AG04450 (cell line): ENCODE measurements at places on chromosomes 13 and 19.

- no peak for DNase-seq
These were observed 70.0 kb downstream of the INSR start for GRCh38 chr19:7224209-7224686.

DNA sequence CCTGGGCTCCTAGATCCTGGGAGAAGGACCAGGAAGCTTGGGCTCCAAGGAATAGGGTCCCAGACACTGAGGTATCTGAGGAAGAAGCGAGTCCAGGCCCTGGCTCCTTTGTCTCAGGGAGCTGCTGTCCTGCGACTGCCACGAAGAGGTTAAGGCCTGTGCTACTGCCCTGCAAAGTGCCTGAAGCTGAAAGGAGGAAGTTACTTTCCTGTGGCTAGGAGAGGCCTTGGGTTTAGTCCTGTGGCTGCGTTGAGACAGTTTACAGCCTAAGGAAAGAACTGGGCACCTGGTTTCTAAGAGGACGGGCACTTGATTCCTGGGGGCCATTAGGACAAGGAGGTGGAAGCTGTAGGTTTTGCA lies 2.8 kb downstream of the MYADM start:
- DNase-seq, result no peak

DNA sequence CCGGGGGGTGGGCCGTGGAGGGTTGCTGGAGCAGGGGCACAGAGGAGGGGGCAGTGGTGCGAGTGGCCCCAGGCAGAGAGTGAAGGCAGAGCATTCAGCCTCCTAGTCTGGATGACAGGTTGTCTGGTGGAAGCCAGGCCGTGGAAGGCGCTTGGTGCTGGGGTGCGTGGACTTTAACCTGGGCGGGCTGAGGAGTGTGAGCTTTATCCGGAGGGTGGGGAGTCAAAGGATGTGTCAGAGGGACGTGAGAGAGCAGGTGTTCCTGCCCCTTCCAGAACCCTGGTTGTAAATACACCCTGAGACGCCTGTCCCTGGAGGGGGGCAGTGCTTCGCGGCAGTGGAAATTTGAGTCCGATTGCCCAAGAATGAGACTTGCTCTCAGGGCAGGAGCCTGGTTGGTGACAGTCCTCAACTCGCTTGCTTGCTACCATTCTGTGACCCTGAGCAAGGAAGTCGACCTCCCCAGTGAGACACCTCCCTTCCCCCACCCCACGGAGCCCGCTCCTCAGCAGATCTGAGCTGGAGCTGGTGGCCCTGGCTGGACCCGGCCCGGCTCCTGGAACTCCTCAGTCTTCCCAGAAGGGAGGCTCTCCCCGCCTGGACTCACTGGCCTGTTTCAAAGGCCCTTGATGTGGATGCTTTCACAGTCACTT lies 2.3 kb downstream of the SPPL2B start:
- DNase-seq, result no peak

GRCh38 chr13:62110079-62110478 lies 694.4 kb upstream of the PCDH20 start:
- no peak for DNase-seq

DNA sequence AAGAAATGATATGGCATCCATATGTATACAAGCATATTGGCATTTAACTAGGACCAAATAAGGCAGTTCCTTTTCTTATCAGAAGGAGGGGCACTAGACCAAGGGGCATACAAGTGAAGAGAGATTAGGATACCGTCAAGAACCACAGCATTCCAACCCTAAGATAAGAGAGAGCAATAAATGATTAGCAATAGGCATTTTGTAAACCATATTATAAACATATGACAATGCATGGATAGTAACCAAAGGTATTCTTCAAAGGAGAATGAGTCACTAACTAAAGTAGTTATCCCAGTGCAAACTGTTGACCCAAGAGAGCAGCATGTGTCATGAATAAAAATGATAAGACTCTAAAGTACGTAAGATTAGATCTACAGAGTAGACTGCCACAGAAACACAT lies 500.9 kb upstream of the HTR2A start:
- peak; percentile 23 for DNase-seq

DNA sequence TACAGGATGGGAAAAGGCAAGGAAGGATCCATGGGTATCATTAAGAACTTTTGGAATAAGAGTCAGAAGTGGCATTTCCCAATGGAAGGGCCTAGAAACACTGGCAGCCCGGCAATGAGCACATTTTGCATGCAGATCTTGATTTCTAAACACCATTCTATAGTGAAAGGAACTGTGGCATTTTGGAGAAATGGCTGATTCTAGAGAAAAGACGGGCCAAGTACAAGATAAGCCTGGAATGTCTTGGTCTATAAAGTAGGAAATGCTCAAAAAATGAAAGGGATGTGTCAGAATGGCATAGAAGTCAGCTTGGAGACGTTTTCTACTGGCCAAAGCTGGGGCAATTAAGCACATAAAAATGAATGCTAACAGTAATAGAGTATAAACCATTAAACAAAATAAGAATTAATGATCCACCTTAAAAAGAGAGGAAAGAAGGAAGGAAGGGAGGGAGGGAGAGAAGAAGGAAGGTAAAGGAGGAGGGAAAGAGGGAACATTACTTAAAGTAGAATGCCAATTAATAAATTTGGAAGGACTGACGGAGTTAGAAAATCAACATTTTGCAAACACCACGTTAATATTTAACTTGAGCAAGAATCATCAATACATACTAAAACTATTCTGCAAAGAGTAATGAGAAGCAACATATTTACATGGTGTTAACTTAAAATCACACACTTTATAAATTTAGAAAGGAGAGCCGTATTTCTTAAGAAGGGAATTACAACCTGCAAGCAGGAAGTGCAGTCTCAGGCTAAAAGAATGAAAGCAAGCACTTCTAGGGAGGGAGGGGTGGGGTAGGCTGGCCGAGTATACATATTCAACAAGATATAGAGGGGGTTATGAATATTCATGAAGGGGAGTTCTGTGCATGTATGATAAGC lies 78.9 kb downstream of the ANKRD10 start:
- DNase-seq, result no peak

DNA sequence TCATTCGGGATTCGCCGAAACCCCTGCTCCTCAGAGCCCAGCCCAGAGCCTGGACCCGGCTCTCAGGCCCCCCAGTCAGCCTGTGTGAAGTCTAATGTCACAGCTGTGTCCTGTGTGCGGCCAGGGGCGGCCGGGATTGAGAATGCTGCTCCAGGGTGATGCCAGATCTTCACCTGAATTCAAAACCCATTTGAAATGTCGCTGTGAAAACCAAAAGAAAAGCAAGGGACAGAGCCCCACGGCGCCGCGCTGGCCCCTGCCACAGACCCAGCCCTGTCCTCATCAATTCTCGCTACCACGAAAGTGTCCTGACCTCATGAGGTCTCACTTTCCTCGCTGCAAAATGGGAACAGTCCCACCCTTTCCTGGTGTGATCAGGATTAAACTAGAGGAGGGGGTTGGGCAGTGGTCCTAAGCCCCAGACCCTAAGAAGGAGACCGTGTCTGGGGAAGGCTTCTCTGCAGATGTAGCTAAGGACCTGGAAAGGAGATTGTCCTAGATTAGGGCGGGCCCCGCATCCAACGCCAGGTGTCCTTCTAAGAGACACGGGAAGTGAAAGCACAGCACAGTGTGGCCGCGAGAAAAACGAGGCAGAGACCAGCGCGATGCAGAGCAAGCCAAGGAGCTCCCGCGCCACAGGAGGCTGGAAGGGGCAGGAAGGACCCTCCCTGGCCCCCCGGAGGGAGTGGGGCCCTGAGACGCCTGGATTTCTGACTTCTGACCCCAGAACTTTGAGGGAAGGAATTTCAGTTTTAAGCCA lies 34.0 kb upstream of the SPACA7 start:
- DNase-seq, result no peak

- DNase-seq, result no peak
These were observed 454.7 kb upstream of the TSHZ3 start for GRCh38 chr19:31803835-31804446.

- DNase-seq, result no peak
These were observed 20.0 kb upstream of the ALOX5AP start for GRCh38 chr13:30715372-30715756.

DNA sequence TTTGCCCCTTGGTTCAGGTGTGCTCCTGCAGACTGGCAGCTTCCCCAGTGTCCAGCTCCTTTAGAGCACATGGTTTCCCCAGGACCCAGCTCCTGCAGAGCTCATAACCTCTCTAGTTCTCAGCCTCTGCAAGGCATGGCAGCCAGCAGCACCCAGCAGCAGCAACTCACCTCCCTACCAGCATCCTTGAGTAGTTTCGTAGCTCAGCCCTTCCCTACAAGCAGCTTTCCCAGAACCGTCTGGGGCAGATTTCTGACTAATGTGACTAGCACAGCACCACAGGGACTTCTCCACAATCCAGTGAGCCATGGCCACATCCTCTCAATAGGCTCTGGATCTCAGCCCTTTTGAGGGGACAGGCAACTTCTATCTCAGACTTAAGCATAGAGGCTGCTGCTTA lies 14.1 kb upstream of the METTL21C start:
- DNase-seq, result no peak

- DNase-seq, result no peak
These were observed 13.7 kb downstream of the NRTN start for GRCh38 chr19:5818594-5818993.

GRCh38 chr19:40442328-40443130 lies 1.6 kb downstream of the SERTAD3 start:
- DNase-seq, result no peak

DNA sequence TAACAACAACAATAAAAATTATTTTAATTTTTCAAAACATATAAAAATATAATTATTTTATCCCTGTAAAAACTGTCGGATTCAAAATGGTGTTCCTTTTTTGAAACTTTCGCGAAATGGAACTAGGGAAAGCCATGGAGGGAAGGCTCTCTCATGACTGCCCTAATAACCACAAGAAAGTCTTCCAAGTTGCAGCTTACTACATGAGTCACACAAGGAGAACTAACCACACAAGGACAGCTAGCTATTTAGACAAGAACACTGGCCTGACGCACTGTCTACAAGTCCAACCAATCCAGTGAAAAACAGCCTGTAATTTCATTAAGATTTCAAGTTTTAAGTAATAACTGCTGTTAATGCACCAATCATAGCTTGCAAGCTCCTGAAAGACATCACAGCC lies 319.2 kb upstream of the PCDH9 start:
- peak; percentile 60 for DNase-seq

DNA sequence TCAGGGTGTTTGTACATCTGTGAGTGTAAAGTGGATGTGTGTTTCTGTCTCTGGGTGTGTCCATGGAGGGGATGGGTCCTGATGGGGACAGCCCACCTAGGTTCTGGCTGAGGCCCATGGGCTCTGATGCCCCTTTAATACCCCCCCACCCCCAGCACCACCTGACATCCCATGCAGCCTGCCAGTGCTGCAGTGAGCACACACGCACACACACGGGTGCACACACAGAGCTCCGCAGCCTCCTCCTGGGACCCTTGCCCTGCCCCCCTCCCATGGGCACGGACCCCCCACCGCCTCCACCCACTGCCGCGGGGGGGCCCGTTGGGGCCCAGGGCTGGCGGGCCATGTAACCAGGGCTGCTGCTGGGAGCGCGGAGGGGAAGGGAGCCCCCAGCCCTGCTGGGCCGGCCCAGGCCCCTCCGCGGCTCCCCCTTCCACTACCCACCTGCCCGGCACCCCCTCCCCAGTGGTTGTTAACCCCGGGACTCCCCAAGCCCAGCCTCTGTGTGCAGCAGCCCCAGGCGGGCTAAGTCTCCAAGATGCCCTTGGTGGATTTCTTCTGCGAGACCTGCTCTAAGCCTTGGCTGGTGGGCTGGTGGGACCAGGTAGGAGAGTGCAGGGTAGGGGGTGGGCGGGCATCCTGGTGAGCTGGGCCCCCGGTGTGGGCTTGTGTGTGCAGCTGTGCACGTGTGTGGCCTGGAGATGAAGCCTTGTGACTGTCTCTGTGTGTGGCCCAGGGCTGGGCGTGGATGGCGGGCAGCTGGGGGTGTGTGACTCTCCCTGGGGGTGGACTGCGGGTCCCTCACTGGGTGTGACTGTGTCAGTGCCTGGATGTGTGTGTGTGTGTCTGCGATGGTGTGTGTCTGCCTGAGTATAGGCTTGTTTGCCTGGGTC lies 32.6 kb downstream of the PDE4A start:
- no peak for DNase-seq

DNA sequence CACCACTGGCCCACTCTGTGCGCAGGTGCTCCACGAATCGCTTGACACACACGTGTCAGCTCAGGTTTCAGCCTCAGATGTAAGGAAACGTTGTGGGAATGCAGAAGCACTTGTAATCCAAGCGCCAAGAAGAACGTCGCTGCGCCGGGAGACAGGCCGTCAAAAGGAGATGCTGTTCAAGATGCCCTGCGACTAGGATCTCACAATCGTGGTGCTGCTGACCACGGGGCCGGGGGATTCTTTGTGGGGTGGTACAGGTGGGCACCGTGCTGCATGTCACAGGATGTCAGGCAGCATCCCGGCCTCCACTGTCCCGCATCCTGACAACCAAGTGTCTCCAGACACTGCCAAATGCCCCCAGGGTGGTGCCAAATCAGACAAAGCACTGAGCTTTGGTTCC lies 16.9 kb upstream of the SIGLEC11 start:
- DNase-seq, result no peak

DNA sequence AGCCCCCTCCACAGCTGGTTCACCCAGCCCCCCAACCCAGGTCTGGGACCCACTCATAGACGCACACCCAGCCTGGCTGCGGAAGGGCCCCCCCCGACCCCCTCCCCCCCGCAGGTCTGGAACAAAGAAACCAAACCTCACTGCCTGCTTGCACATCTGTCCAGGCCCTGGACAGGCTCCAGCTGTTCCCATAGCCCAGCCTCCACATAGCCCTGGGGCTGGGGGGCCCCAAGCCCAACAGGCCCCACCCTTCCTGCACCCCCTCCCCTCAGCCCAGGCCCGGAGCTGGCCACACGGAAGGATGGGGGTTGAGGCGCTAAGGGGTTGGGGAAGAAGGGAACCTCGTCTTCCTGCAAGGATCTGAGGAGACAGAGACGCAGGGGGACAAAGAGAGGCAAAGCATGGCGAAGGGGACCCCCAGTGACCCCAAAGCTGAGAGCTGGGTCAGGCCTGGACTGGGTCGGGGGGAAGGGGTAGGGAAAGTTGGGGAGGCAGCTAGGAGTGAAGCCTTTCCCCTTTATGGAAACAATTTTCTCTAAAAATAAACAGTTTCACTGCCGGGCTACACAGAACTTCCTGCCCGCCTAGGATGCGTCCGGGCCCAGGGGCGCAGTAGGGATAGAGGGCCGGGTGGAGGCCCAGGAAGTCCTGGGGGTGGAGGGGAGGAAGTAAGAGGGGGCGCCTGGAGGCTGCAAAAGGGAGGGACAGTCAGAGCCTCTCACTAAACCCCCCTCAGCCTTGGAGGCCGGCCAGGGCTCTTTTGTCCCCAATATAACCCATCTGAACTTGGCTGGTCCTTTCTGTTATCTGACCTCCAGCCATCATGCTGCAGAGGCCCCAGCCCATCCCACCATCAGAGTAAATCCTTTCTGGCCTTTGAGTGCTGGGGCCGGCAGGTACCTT lies 2.4 kb downstream of the KANK2 start:
- no peak for DNase-seq

DNA sequence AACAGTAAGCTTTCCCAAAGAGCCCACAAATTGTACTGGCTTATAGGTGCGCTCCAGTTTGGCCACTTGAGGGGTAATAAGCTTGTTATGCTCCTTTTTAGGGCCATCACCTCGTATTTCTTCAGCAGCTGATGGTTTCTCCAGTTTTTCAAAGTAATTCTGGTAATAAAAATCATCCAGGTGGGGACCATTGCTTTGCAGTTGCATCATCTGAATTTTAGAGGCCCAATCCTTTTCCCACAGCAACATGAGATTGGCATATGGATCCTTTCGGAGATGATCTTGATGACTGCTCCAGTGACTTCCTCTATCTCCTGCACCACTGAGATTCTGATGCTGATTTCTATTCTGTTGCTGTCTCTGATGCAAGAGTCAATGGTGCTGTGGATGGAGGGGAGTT lies 27.1 kb downstream of the ZNF546 start:
- no peak for DNase-seq
